ENCODE measurements at places on chromosomes 7 and 10.

GRCh38 chr10:78575400-78575799 lies 493.4 kb upstream of the ZMIZ1 start:
- peak; percentile 71 for DNase-seq

GRCh38 chr10:113382691-113383090 lies 170.2 kb upstream of the HABP2 start:
- DNase-seq, result no peak

GRCh38 chr7:1993776-1994740 lies 238.7 kb downstream of the MAD1L1 start:
- no peak for DNase-seq

DNA sequence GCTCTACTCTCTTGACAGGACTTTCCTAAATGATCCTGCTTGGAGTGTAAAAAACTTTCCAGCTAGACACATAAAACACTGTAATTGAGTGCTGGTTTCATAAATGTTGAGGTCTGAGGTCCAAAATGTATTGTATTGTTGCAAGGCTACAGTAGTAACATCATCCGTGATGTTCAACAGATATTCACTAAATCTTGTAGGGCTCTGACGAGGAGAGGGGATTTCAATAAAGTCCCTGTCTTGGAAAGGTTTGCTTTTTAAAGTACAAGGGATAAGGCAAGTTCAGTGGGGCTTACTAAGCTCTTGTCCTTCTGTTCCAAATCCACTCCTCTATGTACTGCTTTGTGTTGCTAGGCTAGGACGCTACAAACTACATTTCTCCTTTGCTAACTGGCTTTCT lies 48.9 kb downstream of the FHIP2A start:
- DNase-seq, result no peak

- DNase-seq, result no peak
Observed at GRCh38 chr10:17644485-17644943, 563 bp downstream of the STAM start.

GRCh38 chr10:128624656-128625530 lies 498.7 kb upstream of the MKI67 start:
- no peak for DNase-seq

- DNase-seq, result no peak
Observed at GRCh38 chr10:60989400-60989876, 45.5 kb upstream of the RHOBTB1 start.

GRCh38 chr7:20744954-20745446 lies 41.7 kb downstream of the SP8 start:
- no peak for DNase-seq

GRCh38 chr10:29446327-29446726 lies 157.5 kb downstream of the LYZL1 start:
- DNase-seq, result peak; percentile 32

- DNase-seq, result no peak
Observed at GRCh38 chr10:12603766-12604470, 254.6 kb downstream of the CAMK1D start.

DNA sequence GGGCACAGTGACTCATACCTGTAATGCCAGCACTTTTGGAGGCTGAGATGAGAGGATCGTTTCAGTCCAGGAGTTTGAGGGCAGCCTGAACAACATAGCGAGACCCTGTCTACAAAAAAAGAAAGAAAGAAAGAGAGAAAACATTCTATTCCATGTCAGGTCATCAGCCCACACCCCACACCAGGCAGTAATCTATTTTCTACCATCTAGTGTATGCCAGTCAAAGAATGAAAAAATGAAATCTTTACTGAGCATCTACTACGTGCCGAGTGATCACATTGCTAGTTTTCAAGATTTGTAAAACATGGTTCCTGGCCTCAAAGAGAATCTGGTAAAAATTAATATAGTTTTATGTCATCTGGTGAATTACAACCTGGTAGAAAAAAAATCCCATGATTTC lies 3.1 kb upstream of the EPHB4 start:
- no peak for DNase-seq

- DNase-seq, result no peak
Observed at GRCh38 chr7:39005036-39005435, 27.3 kb downstream of the POU6F2 start.

DNA sequence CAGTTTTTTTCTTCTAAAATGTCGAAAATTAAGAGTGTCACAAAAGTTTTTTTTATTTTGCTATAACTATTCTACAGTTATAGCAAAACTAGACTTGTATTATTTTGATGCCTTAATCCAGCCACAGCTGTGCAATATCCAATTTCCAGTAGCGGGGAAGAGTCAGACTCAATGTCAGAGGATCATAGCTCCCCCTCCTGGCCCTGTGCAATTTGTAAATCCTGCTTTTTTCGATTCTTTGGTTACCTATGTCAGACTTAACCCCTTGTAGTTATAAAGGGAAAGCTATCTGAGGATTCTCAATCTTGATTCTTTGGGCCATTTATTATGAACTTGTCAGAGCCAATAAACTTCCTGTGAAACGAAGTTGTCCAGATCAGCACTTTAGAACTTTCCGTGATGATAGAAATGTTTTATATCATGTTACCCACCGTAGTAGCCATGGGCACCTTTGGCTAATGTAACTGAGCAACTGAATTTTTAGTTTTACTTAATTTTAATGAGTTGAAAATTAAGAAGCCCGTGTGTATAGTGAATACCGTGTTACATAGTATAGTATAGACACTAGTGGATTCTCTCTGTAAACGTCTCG lies 87.7 kb upstream of the PRKCQ start:
- peak; percentile 20 for DNase-seq

- DNase-seq, result no peak
Observed at GRCh38 chr7:114852293-114852692, 69.6 kb upstream of the MDFIC start.

DNA sequence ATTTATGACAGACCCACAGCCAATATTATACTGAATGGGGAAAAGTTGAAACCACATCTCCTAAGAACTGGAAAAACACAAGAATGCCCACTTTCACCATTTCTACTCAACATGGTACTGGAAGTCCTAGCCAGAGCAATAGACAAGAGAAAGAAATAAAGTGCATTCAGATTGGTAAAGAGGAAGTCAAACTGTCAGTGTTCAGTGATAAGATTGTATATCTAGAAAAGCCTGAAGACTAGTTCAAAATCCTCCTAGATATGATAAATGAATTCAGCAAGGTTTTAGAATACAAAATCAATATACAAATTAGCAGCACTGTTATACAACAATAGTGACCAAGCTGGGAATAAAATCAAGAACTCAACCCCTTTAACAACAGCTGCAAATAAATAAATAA lies 6.9 kb upstream of the ZNF138 start:
- no peak for DNase-seq

DNA sequence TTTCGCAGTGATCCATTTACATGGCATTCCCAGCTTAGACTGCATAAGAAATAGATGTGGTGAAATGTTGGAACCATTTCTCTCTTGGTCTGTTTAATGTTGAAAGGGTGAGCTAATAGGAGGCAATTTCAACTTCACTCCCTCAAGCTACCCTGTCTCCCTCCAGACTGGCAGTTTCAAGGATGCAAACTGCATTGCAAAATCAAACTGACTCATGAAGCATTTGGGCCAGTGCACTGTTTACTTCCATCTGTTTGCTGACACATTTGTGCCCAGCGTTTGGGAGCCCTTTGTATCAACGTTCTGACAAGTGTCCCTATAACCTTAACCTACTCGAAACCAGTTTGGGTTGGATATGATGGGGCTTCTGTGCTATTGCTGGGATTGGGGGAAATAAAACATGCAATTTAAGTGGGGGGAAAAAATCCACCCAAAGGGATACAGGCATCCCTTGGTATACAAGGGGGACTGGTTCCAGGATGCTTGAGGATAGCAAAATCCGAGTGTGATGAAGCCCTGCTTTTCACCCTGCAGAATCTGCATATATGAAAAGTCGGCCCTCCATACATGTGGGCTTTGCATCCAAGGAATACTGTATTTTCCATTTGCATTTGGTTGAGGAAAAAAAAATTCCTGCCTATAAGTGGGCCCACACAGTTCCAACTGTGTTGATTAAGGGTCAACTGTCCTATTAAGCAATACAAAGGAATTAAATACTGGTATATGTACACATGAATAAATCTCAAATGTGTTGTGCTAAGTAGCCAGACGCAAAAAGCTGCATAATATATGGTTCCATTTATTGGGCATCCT lies 15.6 kb downstream of the RHEB start:
- peak; percentile 42 for DNase-seq

- DNase-seq, result no peak
Observed at GRCh38 chr7:152884321-152884720, 124.8 kb downstream of the ACTR3B start.

- DNase-seq, result no peak
Observed at GRCh38 chr10:6115824-6116350, 27.1 kb downstream of the RBM17 start.

DNA sequence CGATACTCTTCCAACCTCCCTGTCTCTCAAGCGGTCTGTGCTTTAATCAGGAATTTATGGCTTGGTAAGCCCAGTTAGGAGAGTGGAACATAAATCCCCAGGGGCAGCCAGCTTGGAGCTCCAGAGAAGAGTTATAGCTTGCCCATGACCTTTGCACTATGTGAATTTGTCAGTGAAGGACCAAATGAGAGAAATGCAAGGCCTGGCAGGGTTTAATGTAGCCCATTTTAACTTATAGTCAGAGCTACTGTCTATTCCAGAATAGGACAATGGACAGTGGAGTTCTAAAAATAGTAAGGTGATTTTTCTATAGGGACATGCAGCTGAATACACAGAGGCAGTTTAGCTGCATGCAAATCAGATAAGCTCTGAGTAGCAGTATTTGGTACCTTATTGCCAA lies 142.6 kb upstream of the CAV2 start:
- DNase-seq, result peak; percentile 34

DNA sequence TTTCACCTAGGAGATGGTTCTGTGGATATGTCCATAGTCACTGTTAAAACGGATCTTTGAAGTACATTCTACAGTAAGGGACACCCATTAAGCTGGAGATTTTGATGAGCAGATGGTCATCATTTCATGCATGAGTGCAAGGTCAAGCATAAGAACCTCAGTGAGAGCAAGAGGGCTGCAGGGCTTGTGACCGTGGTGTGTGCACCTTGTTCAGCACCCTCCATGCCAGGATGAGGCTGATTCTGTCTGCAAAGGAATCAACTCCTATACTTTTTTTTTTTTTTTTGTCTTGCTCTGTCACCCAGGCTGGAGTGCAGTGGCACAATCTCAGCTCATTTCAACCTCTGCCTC lies 17.6 kb downstream of the PDSS1 start:
- DNase-seq, result no peak

DNA sequence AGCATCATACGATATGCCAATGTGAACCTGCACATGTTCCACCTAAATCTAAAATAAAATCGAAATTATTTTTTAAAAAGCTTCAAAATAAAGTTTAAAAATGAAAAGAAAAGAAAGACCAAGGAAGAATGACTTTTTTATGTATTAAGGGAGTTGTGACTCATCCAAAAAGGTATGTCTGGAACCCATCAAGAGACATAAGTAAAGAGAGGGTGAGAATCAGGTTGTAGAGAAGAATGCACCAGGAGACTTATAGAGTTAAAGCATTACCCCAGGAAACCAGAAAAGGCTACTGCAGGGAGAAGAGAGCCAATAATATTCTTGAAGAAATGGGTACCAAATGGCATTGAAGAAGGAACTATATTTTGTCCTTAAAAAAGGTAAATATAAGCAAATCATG lies 69.8 kb downstream of the CTTNBP2 start:
- no peak for DNase-seq

- no peak for DNase-seq
Observed at GRCh38 chr7:111394891-111395290, 167.4 kb downstream of the IMMP2L start.

DNA sequence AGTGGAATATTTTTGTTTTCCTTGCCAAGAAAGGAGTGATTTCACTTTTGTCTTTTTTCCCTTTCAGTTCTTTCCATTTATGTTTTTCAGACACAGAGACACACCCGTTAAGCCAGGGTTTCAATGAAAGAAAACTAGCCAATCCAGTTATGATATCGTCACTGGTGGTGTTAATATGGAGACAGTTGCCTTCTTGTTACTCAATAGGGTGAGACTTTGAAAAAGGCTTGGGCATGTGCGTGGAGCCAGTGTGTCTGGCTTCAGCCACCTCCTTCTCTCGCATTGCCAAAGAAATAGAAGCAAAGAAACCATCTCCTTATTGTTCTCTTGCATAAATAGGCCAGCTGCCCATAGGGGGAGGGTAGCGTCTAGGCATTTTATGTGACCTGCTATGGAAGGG lies 84.1 kb upstream of the DLX6 start:
- no peak for DNase-seq

- DNase-seq, result peak; percentile 53
Observed at GRCh38 chr7:31100445-31100844, 48.3 kb downstream of the ADCYAP1R1 start.

DNA sequence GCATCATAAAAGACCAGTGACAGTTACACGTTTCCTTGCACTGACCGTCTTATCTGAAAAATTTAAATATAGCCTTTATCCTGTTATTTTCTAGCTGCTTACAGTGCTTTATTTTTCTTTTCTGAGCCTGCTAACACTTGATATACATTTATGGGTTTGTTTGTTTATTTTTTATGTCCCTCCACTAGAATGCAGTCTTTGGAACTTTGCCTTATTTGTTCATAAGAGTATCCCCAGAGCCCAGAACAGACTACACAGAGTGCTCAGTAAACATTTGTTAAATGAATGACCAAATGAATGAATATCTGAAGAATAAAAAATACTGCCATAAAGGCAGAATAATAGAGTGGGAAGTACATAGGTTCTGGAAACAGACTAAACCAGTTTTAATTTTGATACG lies 202.3 kb upstream of the LRRN3 start:
- no peak for DNase-seq

- DNase-seq, result no peak
Observed at GRCh38 chr7:152663931-152664330, 12.0 kb downstream of the XRCC2 start.

- no peak for DNase-seq
Observed at GRCh38 chr7:132433301-132433700, 143.0 kb downstream of the PLXNA4 start.

DNA sequence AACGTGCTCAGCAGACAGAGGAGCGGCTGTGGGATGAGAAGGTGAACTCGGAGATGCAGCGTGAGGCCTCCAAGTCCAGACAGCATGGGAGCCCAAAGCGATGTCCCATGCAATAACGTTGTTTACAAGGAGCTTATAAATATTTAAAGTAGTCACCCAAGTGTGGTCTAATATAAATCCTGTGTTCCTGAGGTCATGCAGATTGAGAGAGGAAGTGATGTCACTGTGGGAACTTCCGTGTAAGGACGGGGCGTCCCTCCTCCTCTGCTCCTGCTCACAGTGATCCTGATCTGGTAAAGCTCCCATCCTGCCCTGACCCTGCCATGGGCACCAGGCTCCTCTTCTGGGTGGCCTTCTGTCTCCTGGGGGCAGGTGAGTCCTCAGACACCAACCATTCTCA lies 94.7 kb upstream of the PRSS58 start:
- no peak for DNase-seq

GRCh38 chr7:116588641-116589594 lies 64.1 kb downstream of the CAV1 start:
- peak; percentile 78 for DNase-seq

- DNase-seq, result no peak
Observed at GRCh38 chr10:47035819-47036337, 124.7 kb downstream of the PTPN20 start.

GRCh38 chr10:98416606-98417388 lies 1.8 kb upstream of the PYROXD2 start:
- DNase-seq, result no peak

- no peak for DNase-seq
Observed at GRCh38 chr10:58826694-58827093, 314.0 kb downstream of the BICC1 start.

GRCh38 chr10:58326967-58327381 lies 7.8 kb upstream of the UBE2D1 start:
- DNase-seq, result peak; percentile 62

GRCh38 chr10:130941886-130942285 lies 369.6 kb downstream of the TCERG1L start:
- no peak for DNase-seq

Measured in fibroblast of skin of back (primary cell).